Upper lobe of right lung (tissue), 1 donor: ENCODE measurements at places on chromosomes 1 and 21. TPM values are rescaled to one million over a fixed set of nuclear protein-coding genes. Genes with fewer than 3 reads are reported as not detected.

- peaks cover 6% of the 10 kb centered on the region for H3K27me3 ChIP-seq
- H3K36me3 ChIP-seq = no peaks in the 10 kb centered on the region
- no peaks in the 10 kb centered on the region for H3K4me1 ChIP-seq
- no peak overlapping the region for H3K4me3 ChIP-seq
- no peak overlapping the region for H3K27ac ChIP-seq
Observed at GRCh38 chr1:17957588-17958267, 149.9 kb upstream of the IGSF21 start.

GRCh38 chr1:59079434-59080140, 217.3 kb upstream of the FGGY start:
- no peak for DNase-seq
- H3K27ac ChIP-seq = no peak overlapping the region
- H3K27me3 ChIP-seq = no peaks in the 10 kb centered on the region
- no peak overlapping the region for H3K4me3 ChIP-seq

CGN gene
- 62.5 TPM for total RNA-seq

DNA sequence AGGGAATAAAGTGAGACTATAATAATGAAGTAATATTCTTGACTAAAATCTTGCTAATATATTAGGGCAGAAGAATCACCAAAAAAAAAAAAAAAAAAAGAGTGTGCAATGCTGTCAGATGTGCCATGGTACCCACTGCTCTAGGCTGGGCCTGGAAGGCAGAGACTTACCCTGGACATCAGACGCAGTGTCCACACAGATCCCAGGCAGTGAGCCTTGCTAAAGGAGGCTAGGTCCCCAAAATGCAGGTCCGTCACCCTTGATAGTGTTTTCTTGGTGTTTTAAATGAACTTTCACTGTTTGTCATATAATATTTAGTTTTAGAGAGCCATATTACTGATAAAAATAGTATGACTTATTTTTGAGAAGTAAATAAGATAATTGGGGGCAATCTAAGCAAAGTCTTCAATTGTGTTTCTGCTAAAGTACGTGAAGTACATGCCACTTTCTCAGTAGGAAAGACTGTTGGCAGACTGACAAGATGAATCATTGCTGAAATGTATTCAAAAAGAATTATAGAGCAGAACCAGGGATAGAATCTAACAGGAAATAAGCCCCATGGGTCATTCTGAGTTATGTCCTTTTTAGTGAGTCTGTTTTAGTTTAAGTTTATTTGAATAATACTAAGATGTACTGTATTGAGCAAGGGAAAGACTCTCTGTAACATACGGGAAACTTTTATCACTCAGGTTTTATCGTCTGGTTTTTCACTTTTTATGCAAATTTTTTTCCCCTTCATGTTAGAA, 74.6 kb upstream of the PDC start:
- no peaks in the 10 kb centered on the region for H3K36me3 ChIP-seq
- H3K27ac ChIP-seq = no peak overlapping the region
- no peaks in the 10 kb centered on the region for H3K27me3 ChIP-seq
- H3K4me1 ChIP-seq = peaks cover 7% of the 10 kb centered on the region

DNA sequence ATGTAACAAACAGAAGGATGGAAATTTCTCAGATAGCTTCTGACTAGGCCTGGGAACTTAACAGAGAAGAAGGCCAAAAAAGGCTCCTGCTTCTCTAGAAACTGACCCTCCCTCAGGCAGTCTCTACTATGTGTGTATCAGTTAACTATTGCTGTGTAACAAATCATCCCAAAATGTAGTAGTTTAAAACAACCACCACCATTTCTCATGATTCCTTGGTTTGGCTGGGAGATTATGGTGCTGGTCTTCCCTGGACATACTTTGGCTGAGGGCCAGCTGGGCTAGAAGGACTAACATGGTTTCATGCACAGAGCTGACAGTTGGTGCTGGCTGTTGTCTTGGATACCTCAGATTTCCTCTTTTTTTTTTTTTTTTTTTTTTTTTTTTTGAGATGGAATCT, 26.2 kb upstream of the CNN3 start:
- H3K27me3 ChIP-seq = no peaks in the 10 kb centered on the region
- no peaks in the 10 kb centered on the region for H3K36me3 ChIP-seq
- DNase-seq = no peak
- no peak overlapping the region for H3K27ac ChIP-seq

- H3K27me3 ChIP-seq = no peaks in the 10 kb centered on the region
- H3K4me3 ChIP-seq = no peak overlapping the region
- no peaks in the 10 kb centered on the region for H3K4me1 ChIP-seq
- no peak overlapping the region for H3K27ac ChIP-seq
Observed at GRCh38 chr1:178772952-178773351, 47.9 kb downstream of the RALGPS2 start.

GRCh38 chr1:235958021-235958420, 91.3 kb upstream of the LYST start:
- H3K27me3 ChIP-seq = no peaks in the 10 kb centered on the region
- H3K4me3 ChIP-seq = no peak overlapping the region
- H3K27ac ChIP-seq = no peak overlapping the region
- peaks cover 15% of the 10 kb centered on the region for H3K4me1 ChIP-seq

- DNase-seq = no peak
- no peaks in the 10 kb centered on the region for H3K36me3 ChIP-seq
- no peak overlapping the region for H3K27ac ChIP-seq
- H3K4me1 ChIP-seq = no peaks in the 10 kb centered on the region
Observed at GRCh38 chr1:215877452-215877951, 310.4 kb downstream of the KCTD3 start.

DNA sequence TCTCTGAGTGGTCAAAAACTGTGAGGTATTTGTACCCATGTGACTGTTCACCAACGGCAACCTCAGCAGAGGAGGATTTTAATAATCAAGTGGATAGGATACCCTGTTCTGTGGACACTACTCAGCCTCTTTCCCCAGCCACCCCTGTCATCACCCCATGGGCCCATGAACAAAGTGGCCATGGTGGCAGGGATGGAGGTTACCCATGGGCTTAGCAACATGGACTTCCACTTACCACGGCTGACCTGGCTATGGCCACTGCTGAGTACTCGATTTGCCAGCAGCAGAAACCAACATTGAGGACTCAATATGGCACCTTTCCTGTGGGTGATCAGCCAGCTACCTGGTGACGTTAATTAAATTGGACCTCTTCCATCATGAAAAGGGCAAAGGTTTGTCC, 1782.7 kb downstream of the PLA2G4A start:
- H3K27ac ChIP-seq = no peak overlapping the region
- no peaks in the 10 kb centered on the region for H3K4me1 ChIP-seq
- no peak overlapping the region for H3K4me3 ChIP-seq
- no peaks in the 10 kb centered on the region for H3K36me3 ChIP-seq
- H3K27me3 ChIP-seq = no peaks in the 10 kb centered on the region

- H3K27ac ChIP-seq = no peak overlapping the region
- H3K4me3 ChIP-seq = no peak overlapping the region
- no peaks in the 10 kb centered on the region for H3K27me3 ChIP-seq
- no peaks in the 10 kb centered on the region for H3K4me1 ChIP-seq
Observed at GRCh38 chr1:73860421-73860950, 337.5 kb downstream of the LRRIQ3 start.

GRCh38 chr21:44374601-44375280, 21.3 kb downstream of the TRPM2 start:
- H3K27ac ChIP-seq = no peak overlapping the region
- H3K27me3 ChIP-seq = peaks cover 5% of the 10 kb centered on the region
- H3K4me1 ChIP-seq = peaks cover 6% of the 10 kb centered on the region

GRCh38 chr1:203186091-203186445, 436 bp downstream of the CHI3L1 start:
- peaks cover 6% of the 10 kb centered on the region for H3K4me1 ChIP-seq
- no peak overlapping the region for H3K4me3 ChIP-seq
- no peaks in the 10 kb centered on the region for H3K36me3 ChIP-seq
- H3K27me3 ChIP-seq = no peaks in the 10 kb centered on the region
- H3K27ac ChIP-seq = peak overlapping the region; percentile 40
- DNase-seq = peak; percentile 57

- H3K27ac ChIP-seq = no peak overlapping the region
- DNase-seq = peak; percentile 70
- H3K27me3 ChIP-seq = no peaks in the 10 kb centered on the region
- H3K4me1 ChIP-seq = no peaks in the 10 kb centered on the region
Observed at GRCh38 chr1:174197547-174197946, 38.2 kb downstream of the RABGAP1L start.

DNA sequence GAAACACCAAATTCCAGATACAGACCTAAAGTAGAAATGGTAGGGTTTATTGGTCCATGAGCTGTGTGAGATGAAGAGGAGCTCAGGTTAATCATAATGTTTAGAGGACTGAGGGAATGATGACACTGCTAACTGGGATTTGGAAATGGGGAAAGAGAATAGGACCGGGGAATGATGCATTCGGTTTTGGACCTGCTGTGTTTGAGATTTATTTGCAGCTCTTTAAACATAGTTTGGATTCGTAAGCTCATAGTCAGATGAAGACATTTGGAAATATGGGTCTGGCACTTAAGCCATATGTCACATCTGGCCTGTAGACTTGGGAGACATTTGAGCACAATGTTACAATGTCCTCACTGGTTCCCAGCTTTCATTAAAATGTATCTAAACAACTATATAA, 127.9 kb upstream of the DUSP10 start:
- DNase-seq = no peak
- H3K27ac ChIP-seq = no peak overlapping the region
- H3K27me3 ChIP-seq = no peaks in the 10 kb centered on the region
- H3K36me3 ChIP-seq = no peaks in the 10 kb centered on the region
- H3K4me1 ChIP-seq = no peaks in the 10 kb centered on the region

DNA sequence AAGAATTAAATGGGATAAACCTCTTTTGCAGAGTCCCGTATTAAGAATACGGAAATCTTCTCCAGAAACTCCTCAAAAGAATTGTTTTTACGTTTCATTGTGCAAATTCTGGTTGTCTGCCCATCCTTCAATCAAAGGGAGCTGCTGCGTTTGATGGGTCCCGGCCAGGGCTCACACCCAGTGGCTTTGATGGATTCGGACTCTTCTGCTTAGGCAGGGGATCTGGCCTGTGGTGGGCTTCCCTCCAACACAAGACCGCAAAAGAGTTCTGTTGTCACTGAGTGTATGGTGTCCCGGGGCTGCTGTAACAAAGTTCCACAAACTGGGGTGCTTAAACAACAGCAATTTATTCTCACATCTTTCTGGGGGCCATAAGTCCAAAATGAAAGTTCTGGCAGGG, 402.0 kb downstream of the PCP4 start:
- no peak overlapping the region for H3K4me3 ChIP-seq
- H3K4me1 ChIP-seq = no peaks in the 10 kb centered on the region
- no peak overlapping the region for H3K27ac ChIP-seq
- no peaks in the 10 kb centered on the region for H3K36me3 ChIP-seq
